ENCODE measurements at places on chromosomes 13 and 19. TPM values are rescaled to one million over a fixed set of nuclear protein-coding genes. Genes with fewer than 3 reads are reported as not detected.

DNA sequence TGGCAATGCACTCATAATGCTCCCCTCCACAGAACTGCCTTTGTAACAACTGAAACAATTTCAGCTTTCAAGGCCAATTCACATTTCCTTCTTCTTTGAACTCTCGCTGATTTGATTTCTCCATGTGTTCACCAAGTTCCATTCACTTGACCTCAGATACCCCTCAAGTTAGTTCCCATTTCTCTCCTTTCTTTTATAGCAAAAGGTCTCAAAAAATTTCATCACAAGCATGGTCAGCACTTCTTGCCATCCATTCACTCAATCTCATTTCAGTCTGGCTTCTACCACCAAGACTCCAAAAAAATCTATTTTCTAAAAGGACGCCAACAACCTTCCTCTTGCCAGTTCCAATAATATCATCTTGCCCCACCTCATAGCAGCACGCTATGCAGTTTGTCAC lies 135.7 kb downstream of the DIAPH3 start:
- no peak for DNase-seq

- no peak for DNase-seq
Observed at GRCh38 chr19:52695996-52696395, 38.8 kb downstream of the ZNF611 start.

DNA sequence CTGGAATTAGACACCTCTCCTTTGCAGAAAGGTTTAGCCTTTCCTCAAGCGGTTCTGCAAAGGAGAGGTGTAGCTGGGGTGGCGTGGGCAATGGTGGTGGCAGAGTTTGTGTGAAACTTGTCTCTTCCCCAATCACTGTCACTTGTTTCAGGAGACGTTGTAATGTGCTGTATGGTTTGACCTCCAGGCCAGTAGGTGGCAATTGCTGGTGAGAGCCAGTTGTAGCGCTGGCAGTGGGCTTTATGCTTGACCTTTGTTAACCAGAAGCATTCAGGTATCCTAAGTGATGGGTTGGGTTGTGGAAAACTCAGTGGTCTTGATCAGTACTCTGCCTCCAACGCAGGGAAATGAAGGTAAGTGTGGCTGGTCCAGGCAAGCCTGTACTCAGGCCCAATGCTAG lies 12.7 kb upstream of the LILRA5 start:
- no peak for DNase-seq

The SMIM24 gene
- total RNA-seq = not detected

The TLE2 gene
- total RNA-seq = 1.9 TPM

All from MCF 10A (cell line).